Pons (tissue), 1 donor: ENCODE measurements at places on chromosomes 16 and 17.

DNA sequence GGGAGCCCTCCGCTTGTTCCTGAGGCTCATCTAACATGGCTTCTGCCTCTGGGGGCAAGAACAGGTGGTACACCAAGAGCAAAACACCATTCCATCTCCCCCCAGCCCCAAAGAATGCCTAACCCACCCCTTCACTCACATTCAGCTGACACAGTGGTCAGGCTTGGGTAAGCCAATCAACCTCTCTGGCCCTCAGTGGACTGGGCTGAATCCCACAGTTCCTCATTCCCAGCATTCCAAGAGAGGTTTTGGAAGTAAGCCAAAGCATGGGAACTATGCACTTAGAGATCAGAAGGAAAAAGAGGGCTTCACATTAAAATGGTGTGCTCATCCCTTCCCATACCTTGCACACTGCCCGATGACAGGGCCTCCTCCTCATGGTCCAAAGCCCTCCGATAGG is 7.8 kb downstream of the PIGS start:
- DNase-seq: no peak

GRCh38 chr16:57007530-57007929 is 18.2 kb downstream of the NLRC5 start:
- no peak for DNase-seq

GRCh38 chr16:86630471-86630870 is 52.1 kb downstream of the FOXL1 start:
- no peak for DNase-seq

DNA sequence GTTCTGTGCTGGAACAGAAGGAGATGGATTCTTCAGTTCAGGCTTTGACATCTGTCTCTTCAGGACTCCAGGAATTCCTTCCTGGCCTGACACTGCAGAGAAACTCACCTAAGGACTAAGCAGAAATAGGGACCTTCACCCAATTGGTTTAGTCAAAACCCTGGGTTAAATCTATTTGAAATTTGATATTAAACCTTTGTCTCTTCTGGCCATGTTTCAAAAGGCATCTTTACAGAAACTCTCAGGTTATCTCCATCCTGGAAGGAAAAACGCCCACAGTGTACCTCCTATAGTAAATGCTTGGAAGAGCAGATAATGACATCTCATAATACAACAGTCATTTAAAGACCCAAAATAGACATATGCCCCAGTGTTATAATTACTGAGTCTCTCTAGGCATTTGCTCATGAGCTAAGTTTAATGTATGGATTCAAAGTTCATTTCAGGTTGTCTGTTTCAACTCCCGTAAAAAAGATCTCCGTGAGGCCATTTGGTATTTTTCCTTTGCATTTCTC is 5.6 kb upstream of the HOXB4 start:
- no peak for DNase-seq

DNA sequence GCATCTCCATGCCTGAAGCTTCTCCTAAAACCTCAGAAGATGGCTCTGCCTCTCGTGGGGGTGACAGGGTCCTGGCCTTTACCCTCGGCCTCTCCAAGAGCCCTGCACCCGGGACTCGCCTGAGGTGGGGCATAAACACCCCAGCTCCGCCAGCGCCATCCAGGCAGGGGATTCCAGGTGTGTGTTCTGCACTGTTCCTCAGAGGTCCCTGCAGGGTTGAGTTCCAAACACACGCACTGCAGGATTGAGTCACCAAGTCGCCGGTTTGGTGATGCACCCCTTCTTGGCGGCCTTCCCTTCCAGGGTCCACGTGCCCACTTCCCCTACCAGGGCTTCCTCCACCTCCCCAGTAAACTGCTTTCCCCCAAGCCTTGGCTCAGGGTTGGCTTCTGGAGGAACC is 40.0 kb upstream of the RBFOX3 start:
- no peak for DNase-seq

DNA sequence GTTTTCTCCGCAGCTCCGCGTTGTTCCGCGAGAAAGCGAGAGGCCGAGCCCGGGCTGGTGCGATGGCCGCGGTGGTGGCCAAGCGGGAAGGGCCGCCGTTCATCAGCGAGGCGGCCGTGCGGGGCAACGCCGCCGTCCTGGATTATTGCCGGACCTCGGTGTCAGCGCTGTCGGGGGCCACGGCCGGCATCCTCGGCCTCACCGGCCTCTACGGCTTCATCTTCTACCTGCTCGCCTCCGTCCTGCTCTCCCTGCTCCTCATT is 404 bp downstream of the EMC6 start:
- DNase-seq: no peak

GRCh38 chr16:54506741-54507500 is 220.3 kb upstream of the IRX3 start:
- DNase-seq: no peak

GRCh38 chr17:42997390-42997983 is 732 bp upstream of the RPL27 start:
- no peak for DNase-seq

DNA sequence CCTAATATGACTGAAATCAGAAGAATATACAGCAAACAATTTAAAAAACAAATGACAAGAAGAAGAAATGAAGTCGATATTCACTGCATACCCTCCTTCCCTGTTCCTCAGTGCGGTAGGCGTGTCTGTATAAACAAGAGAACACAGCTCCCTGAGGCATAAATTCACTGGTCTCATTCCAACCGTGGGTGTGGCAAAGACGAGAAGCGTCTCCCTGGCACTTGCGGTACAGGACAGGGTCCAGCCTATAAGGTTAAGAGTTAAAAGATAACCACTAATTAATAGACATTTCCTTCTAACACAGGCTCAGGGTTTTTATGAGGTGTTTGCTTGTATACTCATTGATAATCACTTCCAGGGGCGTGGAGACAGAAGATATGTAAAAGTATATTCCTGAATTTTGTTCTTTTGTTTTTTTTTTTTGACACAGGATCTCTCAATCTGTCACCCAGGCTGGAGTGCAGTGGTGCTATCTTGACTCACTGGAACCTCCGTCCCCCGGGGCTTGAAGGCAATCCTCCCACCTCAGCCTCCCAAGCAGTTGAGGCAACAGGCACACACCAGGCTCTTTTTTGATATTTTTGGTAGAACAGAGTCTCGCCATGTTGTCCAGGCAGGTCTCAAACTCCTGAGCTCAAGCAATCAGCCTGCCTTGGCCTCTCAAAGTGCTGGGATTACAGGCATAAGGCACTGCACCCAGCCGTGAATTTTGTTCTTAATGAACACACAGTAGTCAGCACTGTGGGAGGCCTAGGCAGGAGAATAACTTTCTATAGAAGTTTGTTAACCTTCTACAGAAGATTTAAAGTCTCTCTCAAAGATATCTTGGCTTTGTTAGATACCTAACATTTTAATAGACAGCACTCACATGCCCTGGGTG is 59.1 kb upstream of the CLEC18B start:
- DNase-seq: no peak

DNA sequence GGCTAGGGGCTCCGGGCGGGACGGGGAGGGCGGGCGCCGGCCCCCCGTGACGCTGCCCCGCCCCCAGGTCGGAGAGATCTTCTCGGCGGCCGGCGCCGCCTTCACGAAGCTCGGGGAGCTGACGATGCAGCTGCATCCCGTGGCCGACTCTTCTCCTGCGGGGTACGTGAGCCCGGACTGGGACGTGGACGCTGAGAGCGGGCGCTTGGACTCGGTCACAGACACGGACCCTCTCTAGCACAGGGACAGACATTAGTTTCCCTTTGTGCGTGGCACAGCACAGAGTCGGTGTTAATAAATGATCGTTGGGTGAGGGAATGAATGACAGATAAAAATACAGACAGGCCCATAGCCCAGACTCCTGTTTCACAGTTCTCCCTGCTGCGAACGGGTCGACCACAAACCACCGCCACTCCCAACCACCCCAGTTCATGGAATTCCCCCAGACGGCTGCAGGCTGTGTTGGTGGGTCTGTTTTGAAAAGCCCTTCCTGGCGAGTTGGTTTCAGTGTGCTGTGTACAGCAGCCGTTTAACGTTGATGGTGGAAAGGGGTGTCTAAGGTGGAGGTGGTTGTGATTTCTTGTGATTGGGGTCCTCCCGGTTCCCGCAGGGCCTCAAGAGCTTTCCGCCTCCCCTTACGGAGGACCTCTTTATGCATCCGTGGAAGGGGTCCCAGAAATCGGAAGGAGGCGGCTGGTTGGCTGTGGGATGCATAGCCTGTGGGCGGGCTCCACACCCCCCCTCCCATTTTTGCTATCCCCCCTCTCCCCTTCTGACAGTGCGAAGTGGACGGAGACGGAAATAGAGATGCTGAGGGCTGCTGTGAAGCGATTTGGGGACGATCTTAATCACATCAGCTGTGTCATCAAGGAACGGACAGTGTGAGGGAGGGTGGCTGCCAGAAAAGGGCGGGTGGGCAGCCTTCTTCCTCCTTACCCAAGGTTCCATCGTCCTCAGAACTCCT is 2.9 kb downstream of the RNASEK start:
- no peak for DNase-seq

DNA sequence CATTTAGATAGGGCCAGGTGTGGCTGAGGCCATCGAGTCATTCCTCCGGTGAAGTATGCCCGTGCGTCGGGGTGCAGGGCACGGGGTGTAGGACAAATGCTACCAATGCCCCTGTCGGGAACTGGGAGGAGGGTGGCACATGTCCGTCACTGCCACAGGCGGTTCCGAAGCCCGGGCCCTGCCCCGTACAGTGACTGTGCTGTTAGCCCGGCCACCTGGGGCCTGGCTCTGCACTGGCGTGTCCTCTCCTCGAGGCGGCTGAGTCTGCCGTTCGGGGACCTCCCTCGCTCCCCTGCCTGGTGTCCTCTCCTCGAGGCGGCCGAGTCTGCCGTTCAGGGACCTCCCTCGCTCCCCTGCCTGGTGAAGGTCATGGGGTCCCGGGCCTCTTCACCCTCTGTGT is 7.0 kb upstream of the ZFPM1 start:
- no peak for DNase-seq

DNA sequence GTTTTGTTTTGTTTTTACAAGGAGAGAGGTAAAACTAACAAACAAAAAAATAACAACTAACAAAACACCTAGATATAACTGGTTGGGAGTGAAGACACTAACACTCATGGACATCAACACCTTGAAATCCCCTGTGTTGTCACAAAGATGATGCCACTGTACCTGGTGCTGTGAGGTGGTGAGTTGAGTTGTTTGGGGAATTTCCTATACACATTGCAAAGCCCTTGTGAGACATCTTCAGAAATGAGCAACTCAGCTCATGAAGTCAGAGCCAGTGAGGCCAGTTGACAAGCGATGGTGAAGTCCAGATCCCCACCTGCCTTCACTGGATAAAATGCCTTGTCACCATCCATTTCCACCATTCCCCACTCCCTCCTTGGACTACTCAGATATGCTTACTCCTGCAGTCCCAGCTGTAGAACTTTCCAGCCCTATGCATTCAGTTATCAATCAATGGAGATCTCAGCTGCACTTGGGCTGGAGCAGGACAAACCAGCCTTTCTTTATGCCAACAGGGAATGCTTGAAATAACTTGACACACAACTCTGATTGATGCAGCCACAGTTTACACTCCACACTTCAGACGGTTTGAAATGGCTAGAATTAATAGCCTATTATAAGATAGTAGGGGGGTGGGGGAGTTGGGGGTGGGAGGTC is 22.2 kb downstream of the ANKFN1 start:
- DNase-seq: no peak

DNA sequence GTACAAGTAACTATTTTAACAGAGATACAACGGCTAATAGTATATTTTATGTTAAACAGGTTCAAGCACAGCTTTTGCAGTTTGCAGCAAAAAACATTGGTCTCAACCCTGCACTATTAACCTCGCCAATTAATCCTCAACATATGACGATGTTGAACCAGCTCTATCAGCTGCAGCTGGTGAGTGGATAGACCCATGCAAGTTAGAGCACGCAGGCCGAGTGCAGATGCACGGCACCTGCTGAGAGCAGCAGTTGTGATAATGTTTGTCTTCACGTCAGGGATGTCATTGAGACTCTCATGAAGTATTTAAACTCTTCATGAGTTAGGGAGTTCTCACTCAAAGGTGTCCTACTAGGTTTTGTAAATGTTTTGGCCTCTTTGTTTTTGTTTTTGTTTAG is 45.6 kb downstream of the TMC6 start:
- DNase-seq: peak; percentile 49

DNA sequence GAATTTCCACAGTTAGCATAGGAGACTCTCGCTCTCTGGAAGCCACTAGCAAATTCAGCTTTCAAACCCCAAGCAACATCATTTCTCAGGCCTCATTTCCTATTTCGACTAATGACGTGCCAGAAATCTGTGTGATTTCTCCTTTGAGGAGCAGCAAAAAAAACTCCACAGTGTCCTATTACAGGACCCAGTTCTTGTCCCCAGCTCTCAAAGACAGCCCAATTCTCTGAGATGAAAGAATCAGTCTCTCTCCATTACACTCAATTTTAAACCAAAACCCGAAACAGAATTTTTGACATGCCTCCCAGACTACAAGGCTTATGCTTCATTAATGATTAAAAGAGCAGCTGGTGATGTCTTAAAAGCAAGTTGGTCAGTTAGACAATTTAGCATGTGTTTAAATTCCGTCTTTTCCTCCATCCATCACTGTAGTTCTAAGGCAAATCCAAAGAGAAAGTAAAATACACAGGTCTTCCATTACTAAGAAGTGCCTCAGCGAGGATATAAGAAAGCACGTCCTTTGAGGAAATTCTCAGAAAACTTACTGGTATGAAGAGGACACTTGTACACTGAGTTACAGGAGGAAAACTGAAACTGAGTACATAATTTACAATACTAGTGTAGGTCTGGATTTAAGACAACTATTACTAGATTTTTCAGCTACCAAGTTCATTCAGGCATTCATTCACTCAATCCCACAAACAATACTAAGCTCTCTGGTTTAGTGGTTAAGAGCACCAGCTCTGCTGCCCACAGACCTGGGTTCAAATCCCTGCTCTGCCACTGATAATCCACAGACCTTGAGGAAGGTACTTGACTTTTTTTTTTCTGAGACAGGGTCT is 12.5 kb downstream of the TOM1L2 start:
- DNase-seq: peak; percentile 61

DNA sequence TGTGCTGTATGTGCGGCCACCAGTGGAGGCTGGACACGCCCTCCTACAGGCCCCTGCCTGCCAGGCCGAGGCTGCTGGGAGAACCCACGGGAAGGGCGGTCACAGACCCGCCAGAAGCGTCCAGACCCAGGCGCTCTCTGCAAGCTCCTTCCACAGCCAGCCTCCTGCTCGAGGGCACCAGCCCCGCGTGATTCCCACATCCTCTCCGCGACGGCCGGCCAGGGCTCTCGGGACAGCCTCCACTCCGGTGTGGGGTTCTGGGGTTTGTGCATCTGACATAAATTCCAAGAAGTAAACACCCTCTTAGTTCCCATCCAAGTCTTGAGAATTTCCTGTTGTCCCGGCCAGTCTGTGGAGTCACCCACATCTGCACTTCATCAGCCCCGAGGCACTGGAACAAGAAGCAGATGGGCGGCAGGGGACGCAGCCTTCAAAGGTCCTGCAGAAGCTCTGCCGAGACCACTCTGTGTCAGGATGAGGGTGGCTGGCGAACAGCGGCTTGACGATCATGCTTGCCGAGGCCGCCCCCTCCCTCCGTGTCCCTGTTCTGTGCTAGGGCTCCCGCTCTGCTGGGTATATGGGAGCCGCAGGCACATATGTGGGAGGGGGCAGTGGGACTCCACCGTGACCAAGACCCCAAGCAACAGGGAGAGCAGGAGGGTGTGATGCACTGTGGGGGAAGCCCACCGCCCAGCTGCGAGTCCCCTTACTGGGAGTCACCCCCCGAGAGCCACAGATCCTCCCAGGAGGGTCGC is 2.4 kb upstream of the TMEM204 start:
- DNase-seq: no peak

GRCh38 chr16:4536391-4537106 is 2.0 kb downstream of the CDIP1 start:
- DNase-seq: no peak

- DNase-seq: no peak
Observed at GRCh38 chr16:31149894-31150890, at the start of gene PRSS36. Gene PRSS36 (minus strand): TSS chr16:31150066. CDS start chr16:31150035, 31 bp downstream.

- DNase-seq: no peak
Observed at GRCh38 chr17:44177640-44178039, 7.1 kb downstream of the ASB16 start.
